ENCODE measurements at places on chromosomes 4 and X. TPM values are rescaled to one million over a fixed set of nuclear protein-coding genes. Genes with fewer than 3 reads are reported as not detected.

- DNase-seq: no peak
Observed at GRCh38 chrX:123330229-123330942, 146.3 kb downstream of the GRIA3 start.

DNA sequence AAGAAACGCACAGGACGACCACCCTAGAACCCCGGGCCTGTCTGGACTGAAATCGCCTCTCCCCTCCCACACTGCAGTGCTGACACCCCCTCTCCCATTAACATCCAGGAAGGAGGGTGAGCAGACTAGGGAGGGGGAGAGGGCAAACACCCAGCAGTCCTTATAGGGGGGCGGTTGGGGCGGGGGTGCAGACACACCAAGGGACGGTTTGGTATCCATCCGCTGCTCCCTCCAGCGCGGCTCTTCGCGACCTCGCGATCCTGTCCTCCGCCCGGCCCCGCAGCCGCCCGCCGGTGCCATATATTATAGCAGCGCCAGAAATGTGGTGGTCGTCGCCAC, 411 bp upstream of the GPRASP1 start:
- DNase-seq: no peak

- no peak for DNase-seq
Observed at GRCh38 chrX:11447418-11447817, 154.2 kb downstream of the AMELX start.

DNA sequence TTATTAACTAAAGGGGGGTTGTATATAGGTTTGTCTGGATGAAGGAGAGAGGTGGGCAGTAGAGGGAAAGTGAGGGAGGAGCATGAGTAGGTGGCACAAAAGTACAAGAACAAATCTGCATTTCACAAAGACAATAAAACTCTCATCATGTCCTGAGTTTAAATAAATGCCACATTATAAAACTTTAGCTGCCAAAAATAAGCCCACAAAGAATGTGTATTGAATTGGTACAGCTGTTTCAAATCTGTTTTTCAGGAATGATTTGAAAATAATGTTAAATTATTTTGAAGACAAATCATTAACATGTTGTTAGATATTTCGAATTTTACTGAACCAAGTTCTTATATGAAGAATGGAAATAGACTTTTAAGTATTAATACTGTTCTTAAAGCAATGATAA, 5.8 kb downstream of the CNKSR2 start:
- DNase-seq: no peak

DNA sequence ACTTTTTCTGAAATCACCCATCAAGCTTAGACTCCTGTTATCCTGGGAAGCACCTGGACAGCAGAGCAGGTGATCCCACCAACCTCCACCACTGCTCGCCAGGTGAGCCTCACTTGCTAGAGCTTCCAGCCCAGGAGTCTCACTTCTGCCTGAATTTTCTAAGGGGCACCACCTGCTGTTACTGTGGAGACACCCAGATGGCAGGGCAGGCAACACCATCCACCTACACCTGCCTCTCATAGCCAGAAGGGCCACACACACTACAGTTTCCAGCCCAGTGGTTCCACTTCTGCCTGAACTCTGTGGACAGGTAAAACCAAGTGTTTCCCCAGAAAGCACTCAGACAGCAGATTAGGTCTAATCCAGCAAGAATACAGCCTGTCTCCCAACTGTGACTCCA, 262.0 kb downstream of the ARAP2 start:
- DNase-seq: no peak

DNA sequence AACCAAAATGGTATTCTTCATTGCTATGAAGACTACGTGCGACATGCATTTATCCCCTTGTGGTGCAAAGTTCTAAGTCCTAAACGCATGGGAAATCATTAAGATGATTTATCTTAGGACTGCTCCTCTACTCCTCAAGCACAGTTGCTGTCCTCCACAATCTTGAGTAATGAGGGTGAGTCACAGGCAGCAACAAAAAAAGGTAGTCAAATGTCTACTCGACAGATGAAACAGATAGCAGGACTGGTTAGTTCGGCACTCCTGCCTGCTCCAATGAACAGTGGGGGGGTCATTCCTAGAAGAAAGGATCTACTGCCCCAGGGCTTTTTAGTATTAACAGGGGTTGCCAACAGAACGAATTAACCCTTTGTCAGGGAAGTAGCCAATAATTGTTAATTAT, 233.7 kb upstream of the FGF13 start:
- no peak for DNase-seq

GRCh38 chrX:18769812-18770573, 62.5 kb downstream of the PPEF1 start:
- DNase-seq: no peak

DNA sequence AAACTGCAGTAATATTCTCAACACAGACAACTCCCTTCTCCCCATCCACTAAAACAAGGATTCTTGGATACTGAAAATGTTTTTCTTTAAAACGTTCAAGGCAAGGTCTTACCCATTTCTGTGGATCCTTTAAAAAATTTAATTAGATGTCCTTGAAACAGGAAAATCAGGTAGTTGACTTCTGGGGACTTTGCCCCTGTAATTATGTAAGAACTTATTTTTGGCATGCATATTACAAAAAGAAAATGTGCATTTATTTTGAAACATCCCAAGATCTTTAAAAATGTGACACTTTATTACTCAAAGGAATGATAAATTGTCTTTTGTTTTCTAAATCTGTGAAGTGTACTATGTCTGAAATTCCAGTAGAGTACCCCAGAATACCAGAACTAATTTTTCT, 25.8 kb downstream of the GUCY1B1 start:
- DNase-seq: no peak

GRCh38 chr4:7876201-7876875, 63.3 kb downstream of the AFAP1 start:
- DNase-seq: no peak

- DNase-seq: no peak
Observed at GRCh38 chrX:10017872-10018271, 50.7 kb downstream of the CLDN34 start.

DNA sequence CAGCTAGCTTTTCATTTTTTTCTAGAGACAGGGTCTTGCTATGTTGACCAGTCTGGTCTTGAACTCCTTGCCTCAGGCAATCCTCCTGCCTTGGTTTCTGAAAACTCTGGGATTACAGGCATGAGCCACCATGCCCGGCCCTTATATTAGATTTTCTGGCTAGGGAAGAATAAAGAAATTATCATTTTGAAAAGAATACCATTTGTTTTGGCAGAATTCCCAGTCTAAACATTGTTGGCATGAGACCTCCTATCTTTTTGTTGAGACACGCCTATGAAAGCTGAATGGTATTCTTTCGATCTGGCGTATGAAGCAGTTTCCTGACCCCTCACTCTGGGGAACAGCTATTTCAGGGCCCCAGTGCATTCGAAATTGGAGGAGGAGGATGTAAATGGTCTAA, 107.0 kb downstream of the REPS2 start:
- DNase-seq: no peak

GRCh38 chr4:106869551-106869950, 166.6 kb downstream of the DKK2 start:
- no peak for DNase-seq

GRCh38 chr4:188372829-188373228, 233.6 kb downstream of the TRIML1 start:
- DNase-seq: no peak

The CACNA1F gene
- total RNA-seq: 0.12 TPM

The CXorf65 gene
- not detected for total RNA-seq

The JADE3 gene
- total RNA-seq: 2.6 TPM

The VCX gene
- total RNA-seq: not detected

The MID1 gene
- 1.6 TPM for total RNA-seq
